ENCODE measurements at places on chromosomes 16 and 17. TPM values are rescaled to one million over a fixed set of nuclear protein-coding genes. Genes with fewer than 3 reads are reported as not detected.

GRCh38 chr16:55615071-55615470 is 40.7 kb upstream of the SLC6A2 start:
- DNase-seq: no peak

Gene PRR35
- 6.6 TPM for polyA plus RNA-seq

DNA sequence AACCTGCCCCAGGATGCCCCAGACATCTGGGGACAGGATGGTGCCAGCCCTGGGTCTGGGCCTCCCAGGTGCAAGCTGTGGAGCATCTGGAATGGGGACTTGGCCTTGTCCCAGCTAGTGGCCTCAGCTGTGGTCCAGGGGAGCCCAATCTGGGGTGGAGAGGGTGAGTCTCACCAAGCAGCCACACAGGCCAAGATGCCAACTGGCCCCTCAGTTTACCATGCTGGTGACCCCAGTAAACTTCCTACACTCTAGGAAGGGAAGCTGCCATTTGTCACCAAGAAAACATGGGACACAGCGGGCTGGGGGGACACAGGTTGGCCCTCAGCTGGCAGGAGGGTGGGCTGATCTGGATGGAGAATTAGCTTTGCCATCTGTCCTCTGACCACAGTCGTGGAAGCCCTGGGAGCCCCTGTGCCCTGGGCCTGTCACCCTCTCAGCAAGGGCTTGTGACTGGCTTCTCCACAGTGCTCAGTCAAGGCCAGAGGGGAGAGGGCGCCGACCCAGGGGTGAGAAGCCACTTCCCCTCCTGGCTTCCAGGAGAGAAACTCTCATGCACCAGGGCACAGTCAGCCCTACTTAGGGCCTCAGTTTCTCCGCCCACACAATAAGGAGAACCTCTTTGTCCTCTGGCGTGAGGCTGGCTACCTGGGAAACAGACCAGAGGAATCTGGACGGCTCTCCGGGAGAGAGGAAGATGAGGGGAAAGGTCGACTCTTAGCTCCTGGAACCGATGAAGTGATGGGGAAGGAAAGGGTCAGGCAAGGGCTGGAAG is 126.4 kb upstream of the SMURF2 start:
- no peak for DNase-seq

Gene AANAT
- 0.50 TPM for polyA plus RNA-seq

GRCh38 chr17:75959051-75959838 is 18.4 kb upstream of the FBF1 start:
- no peak for DNase-seq

Gene SPEM3
- not detected for polyA plus RNA-seq

Gene ABCA5
- 45.1 TPM for polyA plus RNA-seq

Gene C16orf96
- 0.33 TPM for polyA plus RNA-seq

- no peak for DNase-seq
These were observed 61.6 kb downstream of the TNFRSF13B start for GRCh38 chr17:16910341-16910740.

Gene PIK3R6
- polyA plus RNA-seq: 0.85 TPM

DNA sequence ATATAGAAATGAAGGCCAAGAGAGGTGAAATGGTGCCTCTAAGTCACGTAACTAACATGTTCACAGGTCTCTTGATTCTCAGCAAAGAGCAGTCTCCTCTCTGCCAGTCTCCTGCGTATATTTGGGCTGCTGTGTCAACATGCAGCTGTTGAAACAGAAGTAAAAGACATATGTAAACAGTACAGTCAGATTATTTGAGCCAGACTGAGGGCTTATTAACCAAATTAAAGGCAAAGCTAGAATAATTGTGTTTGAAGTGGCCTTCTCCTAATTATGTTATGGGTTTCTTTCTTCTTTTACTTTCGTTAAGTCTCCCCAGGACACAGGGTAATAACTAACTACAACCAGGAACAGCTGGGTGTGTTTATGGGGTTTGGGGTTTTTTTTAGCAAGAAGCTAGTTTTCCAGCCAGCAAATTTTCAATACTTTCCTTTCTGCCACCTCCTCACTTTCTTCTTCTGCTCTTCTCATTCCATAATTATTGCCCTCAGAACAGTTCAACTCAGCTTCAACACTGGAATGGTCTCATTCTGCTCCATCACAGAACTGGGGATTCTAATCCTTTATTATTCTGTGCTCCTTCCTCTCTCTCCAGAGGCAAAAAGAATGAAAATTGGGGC is 18.4 kb downstream of the G6PC1 start:
- no peak for DNase-seq

Gene CLEC18A
- 78.3 TPM for polyA plus RNA-seq

DNA sequence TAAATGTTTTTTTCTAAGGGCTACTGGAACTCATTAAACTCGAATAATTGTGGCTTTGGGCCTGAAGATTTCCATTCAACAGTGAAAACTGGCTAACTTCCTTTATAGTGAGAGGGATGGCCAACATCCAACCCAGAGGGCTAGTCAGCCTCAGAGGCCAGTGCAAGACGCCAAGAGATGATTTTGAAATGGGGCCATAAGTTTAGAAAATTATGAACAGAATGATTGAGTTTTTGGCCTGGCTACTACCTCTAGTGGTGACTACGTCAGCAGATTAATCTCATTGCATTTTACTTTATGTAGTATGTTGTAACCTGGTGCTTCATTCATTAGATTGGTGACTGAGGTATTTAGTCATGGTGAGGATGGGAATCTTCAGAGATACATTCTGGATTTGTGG is 28.4 kb downstream of the HAPSTR1 start:
- no peak for DNase-seq

Gene KCNH6
- polyA plus RNA-seq: 2.2 TPM

Gene FBXO39
- 0.17 TPM for polyA plus RNA-seq

Gene SHISA6
- polyA plus RNA-seq: 1.8 TPM

DNA sequence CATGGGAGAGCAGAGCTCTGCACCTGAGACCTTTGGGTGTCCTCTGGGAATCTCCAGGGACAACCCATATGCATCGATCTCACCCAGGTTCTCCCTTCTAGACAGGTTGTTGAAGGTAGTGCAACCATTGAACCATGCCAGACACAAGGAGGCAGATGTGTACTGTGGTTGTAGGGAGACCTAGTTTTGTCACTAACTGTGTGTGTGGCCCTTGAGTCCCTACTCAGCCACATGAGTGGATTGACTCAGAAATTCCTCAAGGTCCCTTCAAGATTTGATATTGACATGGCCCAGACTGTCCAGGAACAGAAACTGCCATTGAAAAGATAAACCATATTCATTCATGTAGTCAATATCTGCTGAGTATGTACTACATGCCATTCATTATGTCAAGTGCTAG is 396.4 kb upstream of the CCL2 start:
- DNase-seq: no peak

DNA sequence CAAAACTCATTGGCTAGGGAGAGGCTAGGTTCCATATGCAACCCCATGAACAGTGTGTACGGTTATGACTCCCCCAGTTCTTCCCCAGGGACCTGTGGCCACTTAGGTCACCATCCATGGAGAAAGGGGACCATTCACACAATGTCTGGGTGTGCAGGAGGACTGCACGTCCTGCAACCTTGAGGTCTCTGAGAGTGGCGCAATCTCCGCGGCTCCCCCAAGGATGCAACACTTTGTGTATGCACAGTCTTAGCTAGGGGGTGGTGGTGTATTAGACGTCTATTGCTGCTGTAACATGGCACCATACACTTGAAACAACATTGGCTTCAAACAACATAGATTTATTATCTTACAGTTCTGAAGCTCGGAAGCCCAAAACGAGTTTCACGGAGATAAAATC is 65.6 kb upstream of the CBX4 start:
- DNase-seq: no peak

DNA sequence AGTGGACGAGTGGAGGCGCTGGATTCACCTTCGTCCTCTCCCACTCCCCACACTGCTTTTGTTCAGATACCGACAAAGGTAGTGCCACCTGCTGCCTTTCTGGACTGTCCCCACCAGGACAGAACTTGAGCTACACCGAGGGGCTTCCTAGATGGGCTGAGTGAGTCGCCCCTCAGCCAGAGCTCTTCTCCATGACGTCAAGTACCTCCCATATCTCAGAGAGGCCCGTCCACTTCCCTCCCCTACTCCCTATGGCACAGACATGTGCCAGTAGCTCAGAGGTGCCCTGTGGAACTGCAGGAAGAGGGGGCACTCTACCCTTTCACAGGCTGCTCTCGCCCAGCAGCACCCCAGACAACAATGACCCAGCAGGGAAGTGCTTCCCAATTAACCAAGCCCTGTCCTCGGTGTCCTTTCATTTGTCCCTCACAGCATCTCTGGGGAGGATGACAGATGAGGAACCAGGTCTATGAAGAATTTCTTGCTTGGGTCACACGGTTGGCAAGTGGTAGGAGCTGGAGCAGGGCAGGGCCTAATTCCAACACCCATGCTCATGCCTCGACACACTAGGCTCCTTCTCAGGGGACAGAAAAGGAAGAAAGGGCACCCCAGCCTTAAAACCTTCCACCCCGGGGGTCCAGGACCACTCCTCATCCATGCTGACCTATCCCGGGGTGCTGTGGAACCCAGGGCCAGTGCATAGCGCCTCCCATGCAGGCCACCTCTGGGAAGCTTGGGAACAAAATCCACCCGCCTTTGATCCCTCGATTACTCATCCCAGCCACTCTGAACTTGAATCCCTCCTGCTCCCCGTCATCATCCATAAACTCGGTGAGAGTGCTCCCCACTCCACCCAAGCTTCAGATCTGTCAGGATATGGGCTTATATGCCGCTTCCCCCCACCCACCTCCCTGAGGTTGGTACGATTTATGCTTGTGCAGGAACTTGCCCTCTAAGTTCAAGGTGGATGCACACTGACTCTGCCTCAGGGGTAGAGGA is 51.7 kb downstream of the WNT3 start:
- no peak for DNase-seq

GRCh38 chr17:28327709-28328108 is 7.6 kb downstream of the IFT20 start:
- no peak for DNase-seq

Gene KRTAP4-6
- not detected for polyA plus RNA-seq
